ENCODE measurements at places on chromosomes 7 and 10. TPM values are rescaled to one million over a fixed set of nuclear protein-coding genes. Genes with fewer than 3 reads are reported as not detected.

GRCh38 chr10:124573726-124574455, 112.3 kb downstream of the LHPP start:
- H3K4me3 ChIP-seq: no peak overlapping the region
- no peaks in the 10 kb centered on the region for H3K36me3 ChIP-seq
- H3K27ac ChIP-seq: no peak overlapping the region
- DNase-seq: no peak

- no peaks in the 10 kb centered on the region for H3K27me3 ChIP-seq
- H3K36me3 ChIP-seq: no peaks in the 10 kb centered on the region
- no peak within 1 kb of the TSS for H3K4me3 ChIP-seq
- no peak for DNase-seq
Observed at GRCh38 chr10:49298983-49299815, at the start of gene C10orf71. TSS of gene C10orf71 (plus strand) at chr10:49299170. CDS start at chr10:49322546, 23,376 bp downstream.

DNA sequence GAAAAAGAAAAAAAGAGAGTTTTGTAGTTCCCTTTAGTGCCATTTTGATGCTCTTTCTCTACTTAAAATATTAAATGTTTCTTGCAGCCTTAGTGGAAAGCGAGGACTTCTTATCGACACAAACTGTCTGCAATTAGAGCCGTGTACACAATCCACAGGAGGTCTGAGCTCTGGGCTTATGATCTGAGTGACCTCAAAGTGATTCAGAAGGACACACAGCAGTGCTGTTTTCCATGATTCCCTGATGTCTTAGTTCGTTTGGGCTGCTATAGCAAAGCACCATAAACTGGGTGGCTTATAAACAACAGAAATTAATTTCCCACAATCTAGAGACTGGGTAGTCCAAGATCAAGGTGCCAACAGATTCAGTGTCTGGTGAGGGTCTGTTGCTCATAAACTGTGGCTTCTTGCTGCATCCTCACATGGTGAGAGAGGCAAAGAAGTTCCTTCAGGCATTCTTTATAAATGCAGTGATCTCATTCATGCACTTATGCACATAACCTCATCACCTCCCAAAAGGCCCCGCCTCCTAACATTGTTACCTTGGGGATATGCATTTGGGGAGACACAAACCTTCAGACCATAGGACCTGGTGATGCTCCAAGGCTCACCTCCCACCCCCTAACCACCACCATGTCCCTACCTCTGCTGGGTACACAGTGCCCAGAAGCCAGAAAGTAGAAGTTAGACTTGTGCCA, 204.5 kb upstream of the GHITM start:
- no peaks in the 10 kb centered on the region for H3K27me3 ChIP-seq
- H3K4me1 ChIP-seq: no peaks in the 10 kb centered on the region
- no peak for DNase-seq
- no peak overlapping the region for H3K4me3 ChIP-seq

The NOS3 gene
- 5.2 TPM for polyA plus RNA-seq

The OR13A1 gene
- polyA plus RNA-seq: 0.29 TPM

- no peak for DNase-seq
- peaks cover 51% of the 10 kb centered on the region for H3K4me1 ChIP-seq
- H3K36me3 ChIP-seq: peaks cover 4% of the 10 kb centered on the region
- H3K4me3 ChIP-seq: no peak overlapping the region
- H3K27me3 ChIP-seq: no peaks in the 10 kb centered on the region
Observed at GRCh38 chr10:21740989-21741388, 207.0 kb downstream of the MLLT10 start.

DNA sequence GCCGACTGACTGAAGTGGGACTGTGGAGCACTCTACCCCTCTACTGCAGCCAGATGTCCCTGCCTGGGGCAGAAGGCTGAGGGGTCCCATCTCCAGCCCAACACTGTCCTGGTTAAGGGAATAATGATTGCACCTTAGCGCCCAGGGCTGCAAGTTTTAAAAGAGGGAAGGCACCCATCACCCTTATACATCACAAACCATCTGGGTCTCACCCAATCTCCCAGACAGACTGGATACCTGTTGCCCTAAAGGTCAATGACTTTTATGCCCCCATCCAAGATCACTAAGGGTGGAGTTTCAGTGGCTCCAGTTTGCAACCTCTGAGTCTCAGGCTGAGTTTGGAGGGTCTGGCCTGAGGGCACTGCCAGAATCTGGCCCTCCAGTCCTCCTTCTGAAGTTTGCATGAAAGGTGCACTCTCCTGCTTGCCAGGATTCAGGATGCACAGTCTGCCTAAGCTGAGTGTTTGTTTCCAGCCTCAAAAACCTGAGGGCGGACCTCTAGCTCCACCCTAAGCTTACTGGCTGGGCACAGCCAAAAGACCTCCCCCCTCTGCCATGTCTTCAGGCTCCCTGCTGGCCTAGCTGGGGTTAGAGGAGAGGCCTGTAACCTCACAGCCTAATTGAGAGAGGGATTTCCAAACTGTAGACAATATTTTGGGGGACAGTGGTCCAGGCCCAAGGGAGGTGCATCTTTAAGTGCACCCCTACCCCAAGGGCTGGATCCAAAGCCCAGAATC, 2.5 kb upstream of the EMX2 start:
- H3K4me1 ChIP-seq: peaks cover 4% of the 10 kb centered on the region
- no peak overlapping the region for H3K27ac ChIP-seq
- no peak for DNase-seq
- H3K36me3 ChIP-seq: no peaks in the 10 kb centered on the region
- no peak overlapping the region for H3K4me3 ChIP-seq

The SLC39A12 gene
- polyA plus RNA-seq: not detected

GRCh38 chr7:110564246-110564645, 526.7 kb upstream of the LRRN3 start:
- no peak for DNase-seq
- no peaks in the 10 kb centered on the region for H3K27me3 ChIP-seq
- H3K4me3 ChIP-seq: no peak overlapping the region
- H3K27ac ChIP-seq: no peak overlapping the region

The CYP3A7 gene
- not detected for polyA plus RNA-seq

The ITIH5 gene
- polyA plus RNA-seq: not detected

The SPOCK2 gene
- 202 TPM for polyA plus RNA-seq

DNA sequence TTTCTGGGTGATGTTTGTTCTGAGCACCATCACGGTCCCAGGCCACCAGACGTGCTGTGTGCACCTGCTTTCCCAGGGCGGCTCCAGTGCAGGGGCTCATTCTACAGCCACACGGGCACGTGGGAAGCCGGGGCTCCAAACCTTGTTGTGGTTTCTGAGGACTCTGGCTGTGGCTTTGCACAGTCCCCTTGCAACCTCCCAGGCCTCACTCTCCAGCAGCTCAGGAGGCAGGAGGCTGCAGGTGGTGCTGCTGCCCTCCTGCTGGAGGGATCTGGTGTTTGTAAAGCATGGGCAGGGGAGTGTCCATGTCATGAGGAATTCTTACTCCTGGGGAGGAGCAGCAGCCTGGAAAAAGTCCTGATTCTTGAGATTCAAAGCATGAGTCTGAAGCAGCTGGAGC, 54.3 kb downstream of the INSYN2A start:
- no peaks in the 10 kb centered on the region for H3K27me3 ChIP-seq
- H3K36me3 ChIP-seq: no peaks in the 10 kb centered on the region
- no peak for DNase-seq
- no peak overlapping the region for H3K27ac ChIP-seq
- H3K4me3 ChIP-seq: no peak overlapping the region

GRCh38 chr10:68934994-68935393, 21.0 kb upstream of the DDX21 start:
- no peak for DNase-seq
- H3K4me3 ChIP-seq: no peak overlapping the region
- H3K36me3 ChIP-seq: peaks cover 23% of the 10 kb centered on the region
- H3K27me3 ChIP-seq: no peaks in the 10 kb centered on the region

DNA sequence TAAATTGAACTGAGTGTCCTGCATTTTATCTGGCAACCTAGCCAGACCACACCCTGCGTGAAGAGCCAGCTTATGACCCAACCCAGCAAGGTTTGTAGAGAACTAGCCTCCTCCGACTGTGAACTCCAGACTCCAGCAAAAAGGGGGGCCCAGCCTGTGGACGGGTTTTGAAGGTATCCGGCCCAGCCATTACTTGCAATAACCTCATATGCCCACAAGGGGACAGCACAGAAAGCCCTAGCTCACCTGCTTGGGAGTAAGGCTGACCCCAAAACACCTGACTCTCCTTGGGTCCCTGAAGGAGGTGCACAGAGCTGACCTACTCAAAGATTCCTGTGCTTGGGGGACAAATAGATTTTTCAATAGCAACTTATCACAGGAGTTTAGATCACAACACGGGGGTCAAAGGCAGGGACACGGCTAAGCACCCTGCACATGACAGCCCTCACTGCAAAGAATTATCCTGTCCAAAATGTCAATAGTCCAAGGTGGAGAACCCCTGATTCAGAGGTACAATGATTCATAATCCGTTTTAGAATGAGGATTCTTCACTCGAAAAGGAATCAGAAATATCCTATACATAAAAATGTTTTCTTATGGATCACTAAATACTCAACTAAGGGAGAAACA, 4.6 kb downstream of the TRPV6 start:
- H3K4me1 ChIP-seq: no peaks in the 10 kb centered on the region
- H3K27ac ChIP-seq: no peak overlapping the region
- H3K27me3 ChIP-seq: no peaks in the 10 kb centered on the region

DNA sequence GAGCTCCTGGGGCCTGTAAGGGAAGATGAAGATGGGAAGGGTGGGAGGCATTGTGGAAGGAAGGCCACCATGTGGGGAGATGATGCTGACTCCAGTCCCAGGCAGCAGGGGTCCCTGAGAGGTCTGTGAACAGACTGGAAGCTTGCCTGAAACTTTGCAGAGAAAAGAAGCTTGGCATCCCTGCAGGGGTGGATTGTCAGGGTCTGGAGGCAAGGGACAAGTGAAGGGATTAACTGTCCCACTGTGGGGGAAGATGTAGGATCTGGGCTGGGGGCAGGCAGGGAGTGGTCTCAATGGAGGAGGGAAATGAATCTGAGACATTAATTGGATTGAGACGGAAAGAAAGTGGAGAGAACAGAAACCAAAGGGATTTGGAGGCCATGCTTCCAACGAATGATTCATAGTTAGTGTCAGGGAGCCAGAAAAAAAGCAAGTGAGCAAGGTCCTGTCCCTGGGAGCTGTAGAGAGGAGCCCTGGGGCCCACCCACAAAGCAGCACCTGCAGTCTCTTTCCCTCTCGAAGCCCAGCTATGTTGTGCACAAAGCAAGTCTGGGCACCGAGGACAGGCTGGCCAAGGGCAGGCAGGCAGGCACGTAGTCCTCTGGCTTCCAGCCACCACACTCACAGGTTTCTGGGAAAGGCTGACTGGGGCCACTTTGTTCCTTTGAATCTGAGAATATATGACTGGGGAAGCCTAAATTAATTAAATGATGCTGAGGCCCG, 4.7 kb upstream of the SLC18A3 start:
- no peaks in the 10 kb centered on the region for H3K36me3 ChIP-seq
- H3K27me3 ChIP-seq: peaks cover 8% of the 10 kb centered on the region
- H3K4me1 ChIP-seq: no peaks in the 10 kb centered on the region
- H3K27ac ChIP-seq: no peak overlapping the region
- no peak overlapping the region for H3K4me3 ChIP-seq

- H3K4me1 ChIP-seq: no peaks in the 10 kb centered on the region
- no peak overlapping the region for H3K4me3 ChIP-seq
- H3K36me3 ChIP-seq: no peaks in the 10 kb centered on the region
Observed at GRCh38 chr7:130632111-130632510, 36.4 kb downstream of the COPG2 start.

- H3K36me3 ChIP-seq: no peaks in the 10 kb centered on the region
- DNase-seq: no peak
- H3K4me1 ChIP-seq: no peaks in the 10 kb centered on the region
- no peak overlapping the region for H3K27ac ChIP-seq
Observed at GRCh38 chr10:90319188-90319914, 538.5 kb downstream of the HTR7 start.

GRCh38 chr7:125059861-125060456, 130.3 kb upstream of the POT1 start:
- H3K27ac ChIP-seq: no peak overlapping the region
- H3K4me1 ChIP-seq: no peaks in the 10 kb centered on the region
- H3K36me3 ChIP-seq: no peaks in the 10 kb centered on the region
- no peak overlapping the region for H3K4me3 ChIP-seq
- H3K27me3 ChIP-seq: no peaks in the 10 kb centered on the region
- no peak for DNase-seq

The LIPF gene
- polyA plus RNA-seq: not detected

DNA sequence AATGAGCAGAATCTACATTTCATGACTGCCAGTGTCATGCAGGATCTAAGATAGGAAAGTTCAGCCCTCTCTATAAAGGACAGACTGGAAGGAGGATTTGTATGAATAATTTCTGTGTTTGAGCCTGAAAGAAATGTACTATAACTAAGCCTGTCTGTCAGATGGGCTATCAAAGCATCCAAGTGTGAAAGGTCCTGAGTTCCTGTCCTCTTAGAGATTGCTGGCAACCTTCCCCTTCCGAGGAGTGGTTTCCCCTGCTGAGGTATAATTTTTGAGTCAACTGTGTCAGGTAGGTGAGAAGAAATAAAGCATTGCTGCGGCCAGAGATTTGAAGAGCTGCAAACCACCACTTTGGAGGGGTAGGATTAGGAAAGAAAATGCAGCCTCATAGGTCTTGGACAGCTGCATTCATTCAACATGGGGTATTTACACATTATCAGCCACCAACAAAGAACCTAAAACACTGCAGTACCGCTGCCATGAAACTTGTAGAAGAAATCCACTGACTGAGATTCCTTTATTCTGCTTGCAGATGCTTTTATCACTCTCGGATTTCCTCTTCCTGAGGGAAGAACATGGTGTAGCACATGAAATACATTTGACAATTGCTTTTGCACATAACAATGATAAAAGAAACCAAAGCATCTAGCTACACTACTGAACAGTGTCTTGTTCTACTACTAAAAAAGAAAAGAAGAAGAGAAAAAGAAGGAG, 189.1 kb downstream of the DGKI start:
- DNase-seq: no peak
- H3K27me3 ChIP-seq: no peaks in the 10 kb centered on the region
- no peaks in the 10 kb centered on the region for H3K4me1 ChIP-seq
- H3K27ac ChIP-seq: no peak overlapping the region

DNA sequence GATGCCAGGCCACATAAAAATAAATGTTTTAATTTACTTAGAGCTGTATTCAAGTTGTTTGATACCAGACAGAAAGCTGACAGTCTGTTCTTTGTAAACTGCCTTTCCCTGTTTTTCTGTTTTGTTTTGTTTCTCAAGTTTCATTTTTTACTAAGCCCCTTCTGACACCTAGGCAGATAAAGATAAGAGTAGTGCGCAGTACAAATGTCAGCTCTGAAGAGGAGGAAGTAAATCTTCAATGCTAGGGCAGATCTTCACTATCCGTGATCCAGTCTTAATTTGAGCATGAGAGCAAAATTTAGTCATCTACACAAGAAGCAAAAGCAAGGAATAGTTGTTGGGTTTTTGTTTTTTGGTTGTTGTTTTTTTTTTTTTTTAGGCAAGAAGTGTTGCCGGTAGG, 27.3 kb downstream of the MTURN start:
- no peaks in the 10 kb centered on the region for H3K27me3 ChIP-seq
- no peaks in the 10 kb centered on the region for H3K36me3 ChIP-seq
- peak overlapping the region; percentile 62 for H3K27ac ChIP-seq
- peaks cover 52% of the 10 kb centered on the region for H3K4me1 ChIP-seq
- no peak for DNase-seq

GRCh38 chr10:48240196-48240595, 34.3 kb downstream of the FRMPD2 start:
- no peaks in the 10 kb centered on the region for H3K27me3 ChIP-seq
- no peak overlapping the region for H3K27ac ChIP-seq
- no peaks in the 10 kb centered on the region for H3K4me1 ChIP-seq
- no peak overlapping the region for H3K4me3 ChIP-seq
- H3K36me3 ChIP-seq: no peaks in the 10 kb centered on the region

- peaks cover 12% of the 10 kb centered on the region for H3K27me3 ChIP-seq
- H3K4me1 ChIP-seq: peaks cover 4% of the 10 kb centered on the region
- H3K27ac ChIP-seq: no peak overlapping the region
- H3K4me3 ChIP-seq: peak overlapping the region; percentile 66
- DNase-seq: peak; percentile 67
Observed at GRCh38 chr10:44863344-44864047, 47.6 kb upstream of the TMEM72 start.
